Activated CD4-positive, alpha-beta T cell treated with anti-CD3 and anti-CD28 coated beads, Interleukin-2, amount 50 U/mL, for 24 hours (primary cell): ENCODE measurements at places on chromosomes 5 and 9.
A peak's percentile ranks its signal among the peaks of the same experiment; 100 is the strongest.

GRCh38 chr5:139543423-139543991, 17.6 kb upstream of the UBE2D2 start:
- peak; percentile 8 for DNase-seq

DNA sequence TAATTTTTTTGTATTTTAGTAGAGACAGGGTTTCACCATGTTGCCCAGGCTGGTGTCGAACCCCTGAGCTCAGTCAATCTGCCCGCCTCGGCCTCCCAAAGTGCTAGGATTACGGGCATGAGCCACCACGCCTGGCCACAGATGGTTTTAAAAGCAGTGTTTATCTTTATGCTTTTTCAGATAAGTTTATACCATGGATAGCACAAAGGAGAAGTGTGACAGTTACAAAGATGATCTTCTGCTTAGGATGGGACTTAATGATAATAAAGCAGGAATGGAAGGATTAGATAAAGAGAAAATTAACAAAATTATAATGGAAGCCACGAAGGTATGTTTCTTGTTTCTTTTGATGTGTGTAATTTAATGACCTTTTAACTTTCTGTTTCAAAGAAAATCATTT, 35.1 kb downstream of the POLK start:
- no peak for DNase-seq

GRCh38 chr9:114376586-114377445, 11.0 kb downstream of the AKNA start:
- no peak for DNase-seq

- no peak for DNase-seq
Observed at GRCh38 chr5:50663636-50664035, 2.8 kb upstream of the PARP8 start.

DNA sequence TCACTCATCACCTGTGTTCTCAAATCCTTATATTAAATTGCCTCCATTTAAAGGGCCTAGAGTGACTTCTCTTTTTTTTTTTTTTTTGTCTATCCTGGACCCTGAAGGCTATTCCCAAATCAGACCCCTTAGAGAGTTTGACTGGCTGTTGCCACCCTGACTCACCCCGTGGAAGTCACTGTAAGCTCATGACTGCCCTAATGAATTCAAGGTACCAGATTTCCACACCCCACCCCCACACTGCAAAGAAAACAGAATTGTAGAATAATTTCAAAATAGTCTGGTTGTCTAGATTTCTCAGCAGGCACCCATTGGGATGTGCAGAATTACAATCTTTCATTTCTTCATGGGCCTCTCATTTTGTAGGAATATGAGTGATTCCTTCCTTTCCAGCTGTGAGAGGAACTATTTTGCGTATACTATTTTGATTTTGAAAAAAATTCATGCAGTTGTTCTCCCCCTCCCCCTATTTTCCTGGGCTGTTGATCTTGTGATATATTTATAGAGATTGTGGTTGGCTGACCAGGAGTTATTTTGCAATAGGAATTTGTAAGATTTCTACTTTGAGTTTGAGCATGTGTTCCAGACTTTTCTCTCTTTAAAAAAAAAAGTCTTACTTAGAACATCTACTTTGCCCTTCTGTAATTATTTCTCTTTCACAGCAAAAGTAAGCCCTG, 79.1 kb downstream of the ZNF618 start:
- DNase-seq: no peak

DNA sequence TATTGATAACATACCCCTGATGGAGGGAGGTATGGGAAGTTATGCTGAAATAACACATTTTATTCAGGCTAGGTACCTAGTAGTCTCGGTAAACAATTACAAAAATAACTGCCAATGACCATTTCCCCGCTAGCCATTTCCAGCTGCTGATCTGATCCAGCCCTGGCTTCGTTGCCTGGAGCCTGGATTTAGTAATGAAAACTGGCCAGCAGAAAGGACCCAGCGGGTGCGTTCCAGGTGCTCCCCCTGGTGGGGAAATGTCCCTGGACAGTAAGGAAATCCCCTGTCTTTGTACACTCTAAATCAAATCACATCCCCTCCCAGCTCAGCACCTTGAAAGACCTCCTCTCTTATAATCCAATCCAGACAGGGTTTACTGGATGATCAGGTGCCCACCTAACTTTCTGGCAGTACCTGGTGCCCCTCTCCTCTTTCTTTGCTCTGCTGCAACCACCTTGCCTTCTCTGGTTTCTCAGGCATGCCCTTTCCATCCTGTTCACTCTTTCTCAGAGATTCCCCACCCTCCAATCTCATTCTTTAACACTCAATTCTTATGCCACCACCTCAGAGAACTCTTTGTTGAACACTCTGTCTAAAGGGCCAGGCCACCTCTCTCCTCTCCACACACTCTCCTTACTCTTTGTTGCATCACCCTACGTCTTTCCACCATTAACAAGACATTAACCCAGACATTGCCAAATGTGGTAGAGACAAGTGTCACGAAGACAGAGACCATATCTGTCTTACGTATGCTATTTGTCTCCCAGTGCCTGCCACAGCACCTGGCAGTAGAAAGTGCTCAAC, 50.1 kb upstream of the SMAD5 start:
- peak; percentile 29 for DNase-seq

GRCh38 chr5:1819458-1819857, 18.3 kb downstream of the NDUFS6 start:
- no peak for DNase-seq

- DNase-seq: no peak
Observed at GRCh38 chr5:71893451-71893850, 174.4 kb downstream of the CARTPT start.

DNA sequence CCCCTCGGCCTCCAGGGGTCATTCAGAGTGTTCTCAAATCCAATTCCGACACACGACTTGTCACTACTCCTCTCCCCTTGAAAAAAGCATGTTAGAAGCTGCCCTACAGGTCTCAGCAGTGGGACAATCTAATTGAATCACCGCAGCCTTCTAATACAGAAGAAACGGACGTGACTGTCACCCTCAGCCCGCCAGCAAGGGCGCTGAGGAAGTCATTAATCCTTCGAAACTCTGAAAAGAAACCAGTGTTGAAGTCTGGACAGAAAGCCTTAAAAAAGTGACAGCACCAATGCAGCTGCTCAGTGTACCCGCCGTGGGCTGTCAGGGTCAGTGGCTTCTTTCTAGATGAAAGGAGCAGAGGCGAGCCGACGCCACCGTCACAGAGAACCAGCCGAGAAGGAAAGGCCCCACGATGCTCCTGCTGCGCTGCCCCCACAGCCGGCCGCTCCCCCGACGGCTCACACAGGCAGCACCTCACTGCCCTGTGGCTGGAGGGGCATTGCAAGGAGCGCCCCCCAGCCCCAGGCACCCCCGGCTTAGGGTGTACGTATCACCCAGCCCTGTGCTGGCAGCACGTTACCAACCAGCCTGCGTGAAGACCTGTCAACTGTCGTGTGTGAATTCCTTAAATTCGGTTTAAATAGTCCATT, 5.7 kb downstream of the BRD3OS start:
- DNase-seq: no peak

DNA sequence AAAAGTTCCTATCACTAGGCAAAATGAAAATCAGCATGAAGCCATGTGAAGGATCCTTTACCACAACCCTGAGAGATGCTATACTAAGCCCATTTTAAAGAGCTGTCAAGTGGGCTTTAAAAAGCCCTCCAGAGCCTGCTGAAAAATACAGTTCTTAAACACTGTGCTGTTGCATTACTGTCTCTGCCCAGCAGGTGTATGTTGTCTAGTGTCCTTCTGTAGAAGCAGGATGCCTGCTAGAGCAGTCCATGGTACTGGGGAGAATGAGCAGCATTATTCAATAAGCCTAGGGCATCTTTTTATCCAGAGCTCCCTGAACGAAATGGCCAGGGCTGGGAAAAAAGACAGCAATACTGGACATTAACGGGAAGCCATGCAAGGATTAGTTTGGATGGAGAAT, 126.2 kb upstream of the PLCXD3 start:
- DNase-seq: no peak

- DNase-seq: no peak
Observed at GRCh38 chr9:138103849-138104206, 226.2 kb downstream of the CACNA1B start.
